ENCODE measurements at places on chromosomes 6 and 20. TPM values are rescaled to one million over a fixed set of nuclear protein-coding genes. Genes with fewer than 3 reads are reported as not detected.

GRCh38 chr6:44696099-44696498 lies 308.6 kb downstream of the CDC5L start:
- no peak for DNase-seq

DNA sequence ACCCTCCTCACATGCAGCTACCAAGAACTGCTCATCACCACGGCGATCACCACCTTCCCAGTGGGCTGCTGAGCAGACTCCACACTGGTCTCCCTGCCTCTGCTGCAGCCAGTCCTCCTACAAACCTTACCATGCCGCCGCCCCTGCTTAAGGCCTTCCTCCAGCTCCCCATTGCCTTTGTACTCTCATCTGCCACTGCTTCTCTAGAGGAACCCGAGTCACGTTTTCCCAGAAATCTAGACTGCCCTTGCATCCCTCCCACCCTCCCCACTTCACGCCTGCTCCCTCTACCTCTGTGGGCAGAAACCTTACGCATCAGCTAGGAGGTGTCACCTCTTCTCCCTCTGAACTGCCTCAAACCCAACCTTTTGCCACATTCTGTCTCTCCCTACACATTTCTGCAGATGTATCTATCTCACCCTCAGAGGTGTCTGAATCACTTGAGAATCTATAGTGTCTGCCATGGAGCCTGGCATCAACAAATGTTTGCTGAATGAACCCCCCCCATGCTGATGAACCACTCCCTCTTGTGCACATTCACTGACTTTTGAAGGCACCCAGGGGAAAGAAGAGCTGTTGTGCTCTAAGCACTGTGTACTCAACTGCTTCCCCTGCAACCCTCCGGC lies 4.3 kb downstream of the E2F1 start:
- no peak for DNase-seq

GRCh38 chr20:2894221-2894620 lies 20.9 kb downstream of the PTPRA start:
- DNase-seq = no peak

Gene TPD52L1
- total RNA-seq = 155 TPM

Gene OR2H2
- total RNA-seq = 0.48 TPM

DNA sequence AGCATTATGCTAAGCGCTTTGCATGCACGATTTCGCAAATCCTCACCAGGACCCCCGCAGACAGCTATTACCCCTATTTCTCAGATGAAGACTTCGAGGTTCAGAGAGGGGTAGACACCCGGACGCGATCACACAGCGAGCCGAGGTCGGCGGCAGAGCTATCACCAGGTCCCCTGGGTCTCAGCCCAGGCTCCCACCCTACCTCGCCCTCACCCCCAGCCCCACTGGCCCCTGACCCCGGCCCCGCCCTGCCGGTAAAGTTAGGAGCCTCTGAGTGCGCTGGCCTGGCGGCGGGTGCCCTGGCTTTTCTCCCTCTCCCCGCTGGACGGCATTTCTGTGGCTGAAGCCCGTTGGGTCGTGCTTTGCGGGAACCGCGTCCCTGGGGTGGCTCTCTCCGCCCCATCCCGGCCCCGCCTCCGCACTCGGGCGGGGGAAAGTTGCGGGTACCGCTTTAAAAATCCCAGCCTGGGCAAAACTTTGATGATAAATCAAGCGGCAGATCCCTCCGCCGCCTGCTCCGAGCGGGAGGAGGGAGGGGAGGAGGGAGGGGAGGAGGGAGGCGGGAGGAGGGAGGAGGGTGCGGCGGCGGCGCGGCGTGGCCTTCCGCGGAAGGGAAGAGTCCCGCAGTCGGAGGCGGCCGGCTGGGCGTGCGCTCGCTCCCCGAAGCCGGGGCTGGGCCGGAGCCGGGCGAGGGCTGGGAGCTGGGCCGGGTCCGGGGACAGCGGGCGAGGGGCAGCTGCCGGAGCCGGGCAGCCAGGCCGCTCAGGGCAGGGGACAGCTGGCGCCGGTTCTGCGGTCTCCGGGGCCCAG lies at the start of gene VSTM2L:
Gene VSTM2L, plus strand, starts transcription at position 624 of the 810 bp plus-strand sequence. CDS start 224 bp downstream, outside the sequence.
- DNase-seq = no peak

DNA sequence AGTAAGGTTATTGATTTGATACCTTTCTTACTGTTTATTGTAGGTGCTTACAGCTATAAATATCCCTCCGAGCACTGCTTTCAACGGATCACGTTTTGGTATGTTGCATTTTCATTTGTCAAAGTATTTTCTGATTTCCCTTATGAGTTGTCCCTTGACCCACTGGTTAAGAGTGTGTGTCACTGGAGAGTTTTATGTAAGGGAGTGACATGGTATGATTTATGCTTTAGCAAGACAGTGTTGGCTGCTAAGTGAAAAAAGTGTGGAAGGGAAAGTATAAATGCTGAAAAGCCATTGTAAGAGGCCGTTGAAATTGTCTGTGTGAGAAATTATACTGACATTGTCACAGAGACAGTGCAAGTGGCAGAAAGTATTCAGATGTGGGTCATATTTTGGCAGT lies 72.0 kb downstream of the SYCP2 start:
- no peak for DNase-seq

DNA sequence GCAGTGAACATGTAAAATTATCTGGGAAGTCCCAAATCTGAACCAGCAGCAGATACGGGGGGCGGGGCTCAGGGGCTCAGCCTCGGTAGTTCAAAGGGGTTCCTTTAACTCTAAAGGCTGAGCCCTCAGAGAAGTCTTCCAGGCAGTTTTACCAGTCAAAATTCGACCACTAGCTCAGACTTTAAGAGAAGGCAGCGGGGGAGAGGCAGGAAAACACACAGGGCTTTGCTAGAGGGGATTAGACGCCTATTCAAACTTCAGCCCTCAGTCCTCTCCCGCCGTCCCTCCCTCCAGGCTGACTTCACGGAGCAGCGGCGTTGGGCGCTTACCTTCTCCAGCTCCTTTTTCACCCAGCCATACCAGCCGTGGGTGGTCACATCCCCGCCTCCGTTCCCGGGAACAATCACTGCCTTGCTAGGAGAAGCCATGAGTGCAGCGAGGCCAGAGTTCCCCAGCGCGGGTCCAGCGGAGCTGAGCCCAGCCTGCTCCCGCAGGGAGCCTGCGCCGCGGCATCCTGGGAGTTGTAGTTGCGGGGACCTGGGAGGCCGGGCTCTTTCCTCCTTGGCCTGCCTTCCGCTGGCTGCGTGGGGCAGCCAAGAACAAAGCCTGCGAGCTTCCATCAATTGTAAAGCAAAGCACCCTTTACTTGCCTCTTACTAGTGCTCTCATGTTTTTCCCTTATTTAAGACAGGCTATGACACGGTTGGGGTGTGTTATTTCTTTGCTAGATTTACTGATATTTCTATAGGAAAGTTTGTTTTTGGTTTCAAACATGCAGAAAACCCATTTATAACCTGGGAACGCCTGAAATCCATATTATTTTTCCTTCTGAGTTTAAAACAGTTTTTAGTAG lies at the start of gene RBBP9:
Gene RBBP9, minus strand, starts transcription at position 486 of the 853 bp plus-strand sequence. Its CDS starts 58 bp downstream, at position 428.
- peak; percentile 93 for DNase-seq

Data from umbilical cord (tissue), 2 donors.